CD4-positive, alpha-beta T cell treated with Interleukin-17A for 1 hour (primary cell): ENCODE measurements at places on chromosomes 1 and 21.

GRCh38 chr1:30681782-30682181, 41.6 kb downstream of the MATN1 start:
- DNase-seq, result no peak

GRCh38 chr1:203563291-203563690, 63.3 kb upstream of the ATP2B4 start:
- DNase-seq, result no peak

- no peak for DNase-seq
These were observed 6.9 kb downstream of the HTR1D start for GRCh38 chr1:23210351-23210785.

- DNase-seq, result no peak
These were observed 159.6 kb upstream of the BACE2 start for GRCh38 chr21:41008351-41008750.

- peak; percentile 29 for DNase-seq
These were observed 709 bp upstream of the FBXO42 start for GRCh38 chr1:16352842-16353535.

DNA sequence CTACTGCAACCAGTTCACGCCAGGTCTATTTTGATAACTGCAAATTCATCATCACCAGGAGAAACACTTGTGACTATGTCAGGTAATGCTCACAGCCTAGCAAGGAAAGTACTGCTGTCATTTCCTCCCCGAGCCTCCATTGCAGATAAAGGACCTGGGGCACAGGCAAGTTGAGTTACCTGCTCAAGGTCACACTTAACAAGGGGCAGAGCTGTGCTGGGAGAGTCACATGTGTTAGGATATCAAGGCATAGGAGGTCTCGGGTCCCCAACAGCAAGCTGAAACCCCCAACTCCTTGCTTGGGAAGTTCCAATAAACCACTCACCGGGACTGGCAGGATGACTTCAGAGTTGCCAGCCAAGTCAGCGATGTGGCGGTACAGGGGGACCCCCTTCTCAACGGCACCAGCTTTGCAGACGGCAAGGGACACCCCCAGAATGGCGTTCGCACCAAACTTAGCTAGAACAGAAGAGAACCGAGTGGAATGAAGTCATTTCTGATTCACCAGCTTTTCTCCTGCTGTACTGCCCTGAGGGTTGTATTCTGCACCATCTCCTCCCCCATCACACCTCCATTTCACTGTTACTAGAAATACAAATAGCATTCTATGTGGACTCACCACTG, 11.6 kb downstream of the ENO1 start:
- no peak for DNase-seq

GRCh38 chr1:209783386-209783785, 973 bp downstream of the C1orf74 start:
- DNase-seq, result no peak

GRCh38 chr21:24093032-24093431, 1514.2 kb downstream of the MRPL39 start:
- DNase-seq, result no peak

DNA sequence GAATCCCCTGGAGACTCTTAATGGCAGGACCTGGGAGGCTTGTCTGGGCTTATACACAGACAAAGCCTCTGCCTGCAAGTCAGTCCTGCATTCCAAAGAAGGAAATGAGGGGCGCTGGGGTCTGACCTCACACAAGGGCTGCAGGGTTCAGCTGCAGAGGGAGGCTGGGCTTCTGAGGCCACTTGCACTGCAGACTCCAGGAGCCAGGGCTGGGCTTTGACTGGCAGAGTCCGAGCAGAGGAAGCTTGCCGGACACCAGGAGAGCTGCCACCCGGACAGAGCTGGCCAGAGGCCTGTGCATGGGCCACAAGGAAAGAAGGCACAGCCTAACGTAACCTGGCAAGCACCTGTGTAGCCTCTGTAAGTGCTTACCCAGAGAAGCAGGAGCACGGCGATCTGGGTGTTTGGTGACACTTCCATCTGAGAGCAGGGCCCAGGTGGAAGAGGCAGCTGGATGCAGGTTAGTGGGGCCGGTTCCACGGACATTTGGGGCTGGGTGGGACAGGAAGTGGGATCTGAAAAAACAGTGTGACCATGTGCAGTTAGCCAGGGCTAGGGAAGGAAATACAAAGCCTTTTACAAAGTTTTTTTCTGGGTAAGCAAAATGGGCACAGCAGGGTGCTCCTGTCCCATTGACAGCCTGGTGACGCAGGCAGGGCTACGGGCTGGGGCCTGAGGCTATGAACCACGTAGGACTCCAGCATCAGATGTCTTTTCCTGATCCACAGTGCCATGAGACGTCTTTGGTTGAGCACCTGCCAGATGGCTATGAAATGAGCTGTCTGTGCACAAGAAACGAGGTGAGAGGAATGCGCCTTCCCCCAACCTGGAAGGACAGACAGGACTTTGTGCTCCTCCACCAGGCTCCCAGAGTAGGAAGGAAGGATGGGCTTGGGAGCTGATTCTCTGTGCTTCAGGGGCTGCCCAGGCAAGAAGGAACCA, 37.3 kb upstream of the LBR start:
- no peak for DNase-seq

GRCh38 chr1:20367116-20367585, 76.5 kb downstream of the VWA5B1 start:
- no peak for DNase-seq

- DNase-seq, result peak; percentile 82
These were observed at the start of gene CFAP126 for GRCh38 chr1:161367684-161368400. CFAP126 (minus strand) TSS chr1:161367876; CDS start chr1:161367868, 8 bp downstream.

DNA sequence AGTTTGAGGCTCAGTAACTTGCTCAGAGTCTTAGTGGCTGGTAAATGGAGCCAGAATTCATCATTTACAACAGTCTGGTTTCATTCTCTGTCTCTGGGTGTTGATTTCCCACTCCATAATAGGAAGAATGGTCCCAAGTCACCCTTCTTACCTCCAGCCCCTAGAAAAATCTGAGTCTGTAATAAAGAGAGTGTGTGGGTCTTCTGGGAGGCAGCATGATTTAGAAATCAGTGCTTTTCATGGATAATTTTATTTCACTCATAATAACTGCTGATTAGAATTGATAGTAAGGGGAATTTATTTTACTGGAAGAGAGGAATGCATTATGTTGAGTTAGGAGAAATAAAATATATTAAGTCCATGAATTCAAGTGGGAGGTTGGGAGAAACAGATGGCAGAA, 2.1 kb downstream of the PLA2G2D start:
- no peak for DNase-seq

- no peak for DNase-seq
These were observed 79.4 kb downstream of the ITPKB start for GRCh38 chr1:226659641-226660040.

- DNase-seq, result peak; percentile 65
These were observed 1.1 kb upstream of the GTF2B start for GRCh38 chr1:88892357-88892877.

- peak; percentile 74 for DNase-seq
These were observed 166.1 kb downstream of the PDE4B start for GRCh38 chr1:65958561-65959350.

DNA sequence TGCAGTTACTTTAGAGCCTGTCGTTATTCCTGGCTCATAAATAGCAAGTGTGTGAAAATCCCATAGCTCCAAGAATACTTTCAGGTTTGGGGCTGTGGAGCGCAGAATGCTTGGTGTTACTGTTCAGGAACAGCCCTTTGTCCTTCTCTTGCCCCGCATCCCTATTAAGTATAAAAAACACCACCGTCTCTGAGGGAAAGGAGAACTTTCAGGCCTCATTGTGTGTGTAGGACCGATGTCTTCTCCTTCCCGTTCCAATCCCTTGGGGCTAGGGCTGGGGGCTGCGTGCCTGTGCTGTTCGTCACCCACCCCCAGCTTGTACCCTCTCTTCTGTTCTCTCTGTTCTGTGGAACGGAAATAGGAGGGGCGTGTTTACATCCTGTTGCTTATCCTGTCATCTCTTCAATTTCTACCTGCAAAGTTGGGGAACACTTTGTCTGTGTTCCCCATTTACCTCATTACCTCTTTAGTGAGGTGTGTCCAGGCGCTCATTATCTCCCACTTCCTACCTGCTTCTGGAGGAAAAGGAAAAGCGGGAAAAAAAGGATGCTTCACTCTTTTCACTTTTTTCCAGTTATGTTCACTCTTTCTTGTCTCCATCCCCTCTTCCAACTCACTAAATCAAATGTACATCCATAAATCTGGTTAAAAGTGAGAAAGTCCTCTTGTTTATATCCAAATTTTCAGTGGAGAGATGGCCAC, 788 bp upstream of the TXNIP start:
- DNase-seq, result peak; percentile 82

GRCh38 chr1:220770245-220770913, 16.3 kb upstream of the MTARC1 start:
- no peak for DNase-seq

- no peak for DNase-seq
These were observed 30.6 kb downstream of the SYT6 start for GRCh38 chr1:114122941-114123618.

DNA sequence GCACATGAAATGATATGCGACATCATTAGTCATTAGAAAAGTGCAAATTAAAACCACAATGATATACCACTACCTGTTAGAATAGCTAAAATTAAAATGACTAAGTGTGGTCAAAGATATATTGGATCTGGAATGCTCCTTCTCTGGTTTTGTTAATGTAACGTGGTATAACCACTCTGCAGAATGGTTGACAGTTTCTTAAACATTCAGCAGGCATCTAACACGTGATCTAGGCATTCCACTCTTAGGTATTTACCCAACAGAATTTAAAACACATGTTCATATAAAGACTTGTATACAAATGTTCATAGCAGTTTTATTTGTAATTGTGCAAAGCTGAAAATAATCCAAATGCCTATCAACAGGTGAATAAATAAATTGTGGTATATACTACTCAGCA, 165.0 kb upstream of the PLXNA2 start:
- DNase-seq, result no peak

- no peak for DNase-seq
These were observed 18.8 kb upstream of the CASZ1 start for GRCh38 chr1:10814976-10815857.

GRCh38 chr1:157894613-157895165, 53.1 kb upstream of the CD5L start:
- DNase-seq, result no peak

GRCh38 chr1:208209286-208209685, 34.9 kb downstream of the PLXNA2 start:
- no peak for DNase-seq

DNA sequence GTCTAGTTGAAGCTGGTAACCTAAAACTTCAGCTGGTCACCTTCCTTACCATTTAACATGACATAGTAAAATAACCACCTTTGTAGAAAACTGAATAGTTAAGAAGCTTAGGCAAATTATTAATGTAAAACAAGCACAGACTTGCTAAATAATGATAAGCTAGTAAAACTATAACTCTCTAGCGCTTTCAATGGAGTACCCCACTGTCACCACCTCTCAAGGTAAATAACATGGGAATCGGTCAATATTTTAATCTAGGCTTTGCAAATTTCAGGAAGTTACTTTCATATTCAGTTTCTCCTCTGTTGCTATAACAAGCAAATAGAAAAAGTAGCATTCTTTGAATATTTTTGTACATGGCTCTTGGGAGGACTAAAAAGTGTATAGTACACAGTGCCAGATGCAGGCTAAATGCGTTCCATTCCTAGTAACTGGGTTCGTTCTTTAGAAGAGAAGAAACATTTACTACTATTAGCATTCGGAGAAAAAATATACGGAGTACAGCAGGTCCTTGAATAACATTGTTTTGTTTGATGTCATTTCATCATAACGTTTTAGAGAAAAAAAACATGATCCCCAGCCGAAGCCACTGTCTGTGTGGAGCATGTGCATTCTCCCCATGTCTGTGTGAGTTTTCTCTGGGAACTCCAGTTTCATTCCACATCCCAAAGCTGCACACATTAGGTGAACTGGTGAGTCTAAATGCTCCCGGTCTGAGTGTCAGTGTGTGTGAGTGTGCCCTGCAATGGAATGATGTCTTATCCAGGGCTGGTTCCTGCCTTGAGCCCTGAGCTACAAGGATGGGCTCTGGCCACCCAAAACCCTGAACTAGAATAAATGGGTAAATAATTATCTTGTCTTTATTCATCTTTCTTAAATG, 52.5 kb downstream of the EPRS1 start:
- no peak for DNase-seq

- no peak for DNase-seq
These were observed 1.8 kb upstream of the WNT3A start for GRCh38 chr1:228004856-228005462.

GRCh38 chr1:188778578-188778977, 1699.1 kb downstream of the BRINP3 start:
- DNase-seq, result no peak

- peak; percentile 42 for DNase-seq
These were observed 6.9 kb upstream of the TMEM269 start for GRCh38 chr1:42777852-42778251.
